ENCODE measurements at places on chromosomes 16 and 17.

DNA sequence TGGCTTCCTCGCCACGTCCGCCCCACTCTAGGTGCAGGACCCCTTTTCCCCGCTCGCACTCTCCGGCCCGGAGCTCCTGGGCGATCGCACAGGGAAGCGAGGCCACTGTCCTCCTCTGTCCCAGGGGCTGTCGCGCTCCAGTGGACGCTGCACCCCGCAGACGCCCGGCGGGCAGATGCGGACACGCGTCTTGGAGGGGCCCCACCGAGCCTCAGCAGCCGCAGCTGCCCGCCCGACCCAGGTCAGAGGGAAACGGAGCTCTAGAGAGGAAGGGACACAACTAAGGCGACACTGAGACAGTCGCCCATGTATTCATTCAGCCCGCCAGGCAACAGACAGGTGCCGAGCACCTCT lies 726 bp upstream of the SLC13A5 start:
- DNase-seq, result no peak

- DNase-seq, result no peak
Observed at GRCh38 chr16:56629531-56629930, 2.9 kb upstream of the MT1M start.

DNA sequence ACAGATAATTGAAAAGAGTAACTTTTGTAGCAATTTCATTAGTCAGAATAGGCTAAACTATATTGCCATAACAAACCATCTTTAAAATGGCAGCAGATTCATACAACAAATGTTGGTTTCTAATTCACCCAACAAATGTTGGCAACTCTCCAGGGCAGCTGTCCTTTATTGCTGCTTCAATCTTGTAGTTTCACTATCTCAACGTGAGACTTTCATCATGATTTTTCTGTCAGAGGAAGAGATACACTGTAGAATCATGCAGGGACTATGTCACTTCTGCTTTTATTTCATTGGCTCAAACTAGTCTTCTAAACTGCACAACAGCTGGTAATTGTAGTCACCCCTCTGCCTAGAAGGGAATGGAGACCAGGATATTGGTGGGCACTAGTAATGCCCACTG lies 174.2 kb downstream of the TANC2 start:
- DNase-seq, result no peak

DNA sequence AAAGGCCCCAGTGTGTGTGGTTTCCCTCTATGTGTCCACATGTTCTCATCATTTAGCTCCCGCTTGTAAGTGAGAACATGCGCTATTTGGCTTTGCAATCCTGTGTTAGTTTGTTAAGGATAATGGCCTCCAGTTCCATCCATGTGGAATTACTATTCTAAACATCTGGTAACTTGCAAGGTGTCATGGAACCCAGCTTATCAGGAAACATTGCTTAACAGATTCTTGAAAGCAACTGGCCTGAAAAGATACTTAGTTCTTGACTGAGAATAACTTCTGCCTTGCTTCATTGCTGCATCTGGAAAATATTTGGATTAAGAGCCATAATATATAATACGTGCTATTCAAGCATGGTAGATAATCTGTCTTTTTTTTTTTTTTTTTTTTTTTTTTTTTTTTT lies 27.8 kb downstream of the PAFAH1B1 start:
- no peak for DNase-seq

DNA sequence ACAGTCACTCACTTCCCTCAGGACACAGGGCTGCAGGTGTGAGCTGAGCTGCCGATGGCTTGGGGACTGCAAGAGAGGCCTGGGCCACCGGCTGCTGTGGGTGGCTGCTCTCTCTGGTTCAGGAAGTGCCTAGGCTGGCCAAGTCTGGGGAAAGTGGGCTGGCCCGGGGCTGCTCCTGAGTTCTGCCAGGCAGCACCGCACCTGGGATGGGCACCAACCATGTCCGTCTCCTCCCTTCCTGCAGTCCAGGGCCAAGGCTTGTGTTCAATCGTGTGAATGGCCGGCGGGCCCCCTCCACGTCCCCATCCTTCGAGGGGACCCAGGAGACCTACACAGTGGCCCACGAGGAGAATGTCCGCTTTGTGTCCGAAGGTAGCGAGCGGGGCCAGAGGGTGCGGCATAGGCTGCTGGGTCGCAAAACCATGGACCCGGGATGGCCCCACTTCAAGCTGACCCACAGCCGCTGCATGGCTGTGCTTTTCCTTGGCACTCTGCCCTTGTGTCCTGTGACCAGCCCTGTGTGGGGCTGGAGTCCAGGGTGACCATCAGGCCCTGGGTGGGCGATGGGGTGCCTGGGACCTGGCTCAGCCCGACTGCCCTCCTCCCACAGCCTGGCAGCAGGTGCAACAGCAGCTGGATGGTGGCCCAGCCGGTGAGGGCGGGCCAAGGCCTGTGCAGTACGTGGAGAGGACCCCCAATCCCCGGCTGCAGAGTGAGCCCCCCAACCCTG lies 1.8 kb upstream of the WDR90 start:
- DNase-seq, result no peak

DNA sequence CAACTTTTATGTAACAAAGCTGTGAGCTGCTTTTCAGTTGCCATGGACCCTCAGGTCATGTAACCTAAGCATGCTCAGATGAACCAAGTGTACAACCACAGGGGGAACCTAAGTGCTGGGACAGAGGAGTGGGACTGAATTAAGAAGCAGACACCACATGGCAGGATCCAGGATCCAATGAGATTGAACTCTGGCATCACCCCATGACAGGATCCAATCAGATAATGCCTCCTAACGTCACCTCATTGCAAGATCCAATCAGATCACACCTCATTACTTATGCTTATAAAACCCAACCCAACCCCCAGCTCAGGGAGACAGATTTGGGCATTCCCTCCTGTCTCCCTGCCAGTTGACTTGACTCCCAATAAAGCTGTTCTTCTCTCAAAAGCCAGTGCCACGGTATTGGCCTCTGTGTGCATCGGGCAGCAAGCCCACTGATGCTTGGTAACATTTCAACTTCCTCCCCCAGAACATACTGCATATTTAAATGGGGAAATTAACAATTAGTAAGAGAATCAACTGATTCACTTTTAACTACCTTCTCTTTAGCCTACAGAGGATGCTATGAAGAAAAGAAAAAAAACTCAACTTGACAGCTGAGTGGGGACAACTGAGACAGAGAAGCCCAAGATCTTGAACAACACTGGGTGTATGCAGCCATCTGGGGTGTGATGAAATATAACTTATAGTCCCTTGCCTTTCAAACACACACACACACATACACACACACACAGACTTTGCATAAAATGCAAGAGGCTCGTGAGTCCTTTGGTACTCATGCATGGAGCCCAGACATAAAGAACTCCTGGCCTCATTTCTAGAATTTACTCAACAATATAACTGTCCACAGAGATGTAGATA lies 148.4 kb downstream of the SLC39A11 start:
- no peak for DNase-seq

GRCh38 chr16:89510526-89510925 lies 2.3 kb downstream of the SPG7 start:
- DNase-seq, result no peak

DNA sequence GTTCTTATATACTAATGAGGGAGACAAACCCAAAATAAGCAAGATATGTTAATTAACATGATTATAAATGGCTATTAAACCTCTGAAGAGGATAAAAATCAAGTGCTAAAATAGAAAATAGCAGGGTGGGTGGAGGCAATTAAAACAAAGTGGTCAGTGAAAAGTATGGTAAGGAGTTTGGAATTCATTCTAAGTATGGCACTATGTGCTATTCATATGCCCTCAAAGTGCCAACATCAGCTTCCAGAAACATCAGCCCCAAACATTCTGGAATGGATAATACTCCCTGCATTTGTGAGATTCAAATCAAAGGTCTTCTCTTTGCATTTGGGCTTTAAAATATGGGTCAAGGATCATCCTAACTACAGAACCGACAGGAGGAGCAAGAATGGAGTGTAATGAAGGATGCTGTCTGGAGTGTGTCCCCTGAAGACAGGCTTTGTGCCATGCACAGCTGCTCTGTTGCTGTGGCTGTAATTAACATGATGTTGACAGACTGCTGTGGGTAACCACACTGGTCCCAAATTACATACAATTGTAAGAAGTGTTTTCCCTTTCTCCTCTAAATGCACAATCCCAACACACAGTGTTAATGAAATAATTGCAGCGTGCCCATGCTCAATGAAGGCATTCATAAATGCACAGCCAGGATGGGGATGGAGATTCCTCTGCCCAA lies 93.1 kb downstream of the VAT1L start:
- DNase-seq, result no peak

DNA sequence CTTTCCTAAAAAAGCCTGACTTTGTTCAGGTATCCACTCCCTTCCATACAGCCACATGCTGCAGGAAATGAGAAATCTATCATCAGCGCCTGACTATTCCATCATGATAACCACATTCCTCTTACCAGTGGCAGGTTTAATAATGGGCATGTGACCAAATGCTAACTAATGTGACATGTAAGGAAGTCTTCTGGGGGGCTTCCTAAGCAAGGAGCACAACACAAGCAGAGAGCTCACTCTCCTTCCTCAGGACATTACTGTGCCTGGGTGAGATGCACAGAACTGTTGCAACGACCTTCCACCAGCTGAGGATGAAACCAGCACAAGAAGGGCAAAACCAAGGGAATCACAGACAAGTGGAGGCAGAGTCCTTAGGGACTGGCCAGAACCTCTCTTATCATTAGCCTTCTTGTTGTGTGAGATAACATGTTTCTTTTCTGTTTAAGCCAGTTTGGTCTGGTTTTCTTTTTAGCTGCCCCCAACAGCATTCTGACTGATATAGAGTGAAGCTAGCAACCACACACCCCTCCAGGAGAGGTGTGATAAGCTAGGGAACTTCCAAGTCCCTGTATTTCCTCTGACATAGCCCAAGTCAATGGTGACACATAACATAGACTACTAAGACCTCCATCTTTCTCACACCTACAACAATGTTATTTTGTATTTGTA lies 16.9 kb downstream of the MYO1D start:
- DNase-seq, result no peak

GRCh38 chr16:66551348-66551759 lies 1.0 kb upstream of the CKLF start:
- peak; percentile 42 for DNase-seq

DNA sequence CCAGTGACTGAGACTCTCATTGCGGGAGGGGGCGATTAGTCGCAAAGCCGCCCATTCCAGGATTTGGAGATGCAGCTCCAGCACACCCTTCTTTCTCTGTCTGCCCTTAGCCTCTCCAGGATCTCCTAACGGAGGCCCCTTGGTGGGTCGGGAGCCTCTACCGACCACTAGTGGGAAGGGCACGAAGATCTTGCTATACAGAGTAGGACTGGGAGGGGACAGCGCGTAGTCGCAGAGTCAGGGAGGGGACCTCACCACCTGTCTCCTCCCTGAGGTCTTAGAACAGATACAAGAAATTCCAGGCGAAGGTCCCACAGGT lies 588 bp upstream of the SMTNL2 start:
- no peak for DNase-seq

DNA sequence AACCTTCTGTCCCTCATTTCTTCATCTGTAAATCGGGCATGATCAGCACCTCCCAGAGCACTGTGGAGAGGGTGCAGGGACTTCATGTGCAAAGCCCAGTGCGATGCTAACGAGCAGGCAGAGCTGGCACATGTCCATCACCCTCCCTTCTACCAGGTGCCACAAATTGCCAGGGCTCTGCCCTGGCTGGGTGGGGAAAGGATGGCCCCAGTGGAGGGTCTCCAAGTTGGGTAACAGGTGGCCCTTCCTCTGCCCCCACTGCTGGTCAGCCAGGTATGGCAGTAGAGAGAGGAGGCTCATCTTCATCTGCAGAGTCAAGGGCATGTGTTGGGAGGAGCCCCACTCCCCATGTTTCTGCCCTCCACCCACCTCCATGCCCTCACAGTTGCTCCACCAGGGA lies 61.5 kb upstream of the CDH5 start:
- DNase-seq, result no peak

DNA sequence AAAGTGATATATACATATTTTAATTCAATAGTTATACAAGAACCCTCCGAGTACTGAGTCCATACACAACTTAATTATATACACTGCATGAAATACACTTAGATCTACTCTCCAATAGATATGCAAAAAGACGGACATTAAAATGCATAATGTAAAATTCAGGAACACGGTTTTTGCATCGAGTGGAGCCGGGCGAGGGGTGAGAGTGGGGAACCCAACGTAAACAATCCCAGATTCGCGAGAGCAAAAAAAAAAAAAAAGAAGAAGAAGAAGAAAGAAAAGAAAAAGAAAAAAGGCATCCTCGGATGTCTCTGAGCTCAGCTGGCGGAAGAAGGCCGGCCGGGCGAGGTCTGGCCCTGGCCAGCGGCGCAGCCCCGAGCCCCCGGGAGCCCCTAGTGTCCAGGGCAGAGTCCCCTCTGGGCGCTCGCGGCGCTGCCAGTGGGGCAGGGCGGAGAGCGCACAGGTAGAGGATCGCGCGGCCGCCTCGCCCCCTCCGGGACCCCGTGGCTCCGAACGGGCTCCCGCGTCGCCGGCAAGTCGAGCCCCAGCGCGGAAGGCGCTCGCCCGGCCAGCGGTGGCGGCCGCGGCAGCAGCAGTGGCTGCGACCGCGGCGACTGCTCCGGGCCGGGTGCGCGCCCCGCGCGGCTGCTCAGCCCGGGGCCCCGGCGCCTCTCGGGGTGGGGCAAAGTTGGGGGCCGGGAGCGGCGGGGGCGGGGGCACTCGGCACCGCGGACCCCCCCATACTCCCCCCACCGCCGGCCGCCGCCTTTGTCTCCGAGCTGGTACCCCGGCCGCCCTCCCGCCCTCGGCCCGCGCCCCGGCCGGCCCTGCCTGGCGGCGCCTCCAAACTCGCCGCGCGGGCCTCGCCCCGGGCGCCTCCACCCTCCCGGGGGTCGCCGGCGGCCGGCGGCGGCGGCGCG lies 9.6 kb upstream of the ZFHX3 start:
- DNase-seq, result no peak

- DNase-seq, result no peak
Observed at GRCh38 chr16:66869424-66869823, 10.9 kb upstream of the PDP2 start.

- no peak for DNase-seq
Observed at GRCh38 chr17:65283704-65284103, 146.5 kb downstream of the RGS9 start.

DNA sequence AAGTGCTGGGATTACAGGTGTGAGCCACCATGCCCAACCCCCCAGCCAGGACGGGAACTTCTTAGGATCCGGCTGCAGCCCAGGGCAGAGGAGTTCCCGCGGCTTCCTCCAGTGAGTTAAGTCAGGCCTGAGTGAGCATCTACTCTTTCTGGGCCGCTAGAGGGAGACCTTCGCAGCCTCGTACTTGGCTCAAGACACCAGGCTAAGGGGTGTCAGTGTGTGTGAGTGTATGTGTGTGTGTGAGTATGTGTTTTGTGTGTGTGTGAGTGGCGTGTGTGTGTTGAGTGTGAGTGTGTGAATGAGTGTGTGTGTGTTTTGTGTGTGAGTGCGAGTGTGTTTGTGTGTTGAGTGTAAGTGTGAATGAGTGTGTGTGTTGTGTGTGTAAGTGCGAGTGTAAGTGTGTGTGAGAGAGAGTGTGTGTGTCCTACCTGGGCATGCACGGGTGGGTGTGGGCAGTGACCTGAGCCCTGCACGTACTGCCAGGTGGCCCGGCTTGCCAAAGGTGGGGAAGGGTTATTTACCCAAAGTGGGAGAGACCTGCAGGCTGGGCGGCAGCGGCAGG lies 58.5 kb downstream of the TMEM235 start:
- peak; percentile 37 for DNase-seq

- DNase-seq, result no peak
Observed at GRCh38 chr16:29877266-29877961, 14.4 kb upstream of the CDIPT start.
